Activated CD8-positive, alpha-beta T cell treated with anti-CD3 and anti-CD28 coated beads, Interleukin-2, amount 10 ng/mL, durations not matched to agents 7 days and 5 days (primary cell): ENCODE measurements at places on chromosomes 7 and 10.
A peak's percentile ranks its signal among the peaks of the same experiment; 100 is the strongest.

DNA sequence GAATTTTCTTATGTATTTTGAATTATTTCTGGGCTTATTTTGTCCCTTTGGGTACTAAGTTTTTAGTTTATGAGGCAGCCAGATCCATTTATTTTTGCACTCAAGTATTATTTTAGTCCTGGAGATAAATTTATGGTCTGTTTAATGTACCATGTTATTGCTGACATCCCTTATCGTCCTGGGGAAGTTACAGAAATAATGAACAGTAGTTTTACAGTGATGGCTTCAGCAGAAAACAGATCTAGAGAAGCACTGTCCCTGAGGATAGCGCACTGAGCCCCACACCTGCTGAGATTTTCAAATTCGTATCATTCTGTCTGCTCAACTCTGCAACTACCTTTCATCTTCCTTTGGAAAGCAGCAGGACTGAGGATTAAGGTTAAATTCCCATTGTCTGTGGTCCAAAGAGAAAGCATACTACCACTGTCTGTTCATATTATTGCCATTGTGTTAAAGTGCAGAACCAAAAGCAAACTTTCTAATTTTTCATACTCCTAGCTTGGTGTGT lies 168.3 kb downstream of the SNX13 start:
- H3K4me3 ChIP-seq = no peak overlapping the region
- H3K36me3 ChIP-seq = no peaks in the 10 kb centered on the region
- no peaks in the 10 kb centered on the region for H3K27me3 ChIP-seq
- no peak overlapping the region for H3K27ac ChIP-seq

DNA sequence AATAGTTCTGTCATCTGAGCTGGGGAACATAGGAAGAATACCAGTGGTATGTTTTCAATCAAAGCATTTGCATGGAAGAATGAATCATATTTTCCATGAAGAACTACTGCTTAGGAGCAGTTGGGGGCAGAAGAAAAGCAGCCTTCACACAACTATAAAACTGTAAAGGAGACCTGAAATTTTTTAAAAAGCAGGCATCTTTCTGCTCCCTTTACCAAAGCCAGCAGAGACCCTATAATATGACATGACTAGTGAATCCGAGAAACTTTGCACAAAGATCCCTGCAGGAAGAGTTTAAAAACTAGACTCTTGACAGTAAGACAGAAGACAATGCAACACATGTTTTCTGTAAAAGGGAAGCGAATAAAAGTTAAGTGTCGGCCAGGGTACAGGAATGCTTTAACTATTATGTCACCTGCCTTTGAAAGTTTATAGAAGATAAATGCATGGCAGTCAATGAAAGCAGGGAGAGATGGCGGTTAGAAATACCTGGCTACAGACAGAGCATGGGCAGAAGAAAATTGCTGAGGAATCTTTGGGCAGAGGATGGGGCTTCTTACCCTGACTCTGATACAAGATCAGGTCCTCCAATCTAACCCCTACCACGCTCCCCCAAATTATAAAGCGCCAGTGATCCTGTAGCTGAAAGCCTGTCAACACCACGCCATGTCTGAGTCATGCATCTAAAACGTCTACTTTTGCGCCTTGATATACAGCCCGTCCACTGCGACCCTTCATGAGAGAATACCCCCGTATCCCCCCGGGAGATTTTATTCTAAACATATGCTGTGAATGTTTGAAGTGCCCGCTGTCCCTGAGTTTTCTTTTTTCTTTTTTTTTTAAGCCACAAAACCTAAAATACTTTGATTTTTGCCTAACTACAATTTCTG lies 93.1 kb downstream of the GLI3 start:
- H3K27ac ChIP-seq = no peak overlapping the region
- DNase-seq = no peak
- H3K27me3 ChIP-seq = peaks cover 5% of the 10 kb centered on the region
- H3K36me3 ChIP-seq = no peaks in the 10 kb centered on the region

- peaks cover 73% of the 10 kb centered on the region for H3K36me3 ChIP-seq
- peak; percentile 32 for DNase-seq
- no peaks in the 10 kb centered on the region for H3K27me3 ChIP-seq
- H3K4me1 ChIP-seq = peaks cover 37% of the 10 kb centered on the region
- H3K27ac ChIP-seq = peak overlapping the region; percentile 99
Observed at GRCh38 chr7:620056-620455, 100.4 kb upstream of the PDGFA start.

DNA sequence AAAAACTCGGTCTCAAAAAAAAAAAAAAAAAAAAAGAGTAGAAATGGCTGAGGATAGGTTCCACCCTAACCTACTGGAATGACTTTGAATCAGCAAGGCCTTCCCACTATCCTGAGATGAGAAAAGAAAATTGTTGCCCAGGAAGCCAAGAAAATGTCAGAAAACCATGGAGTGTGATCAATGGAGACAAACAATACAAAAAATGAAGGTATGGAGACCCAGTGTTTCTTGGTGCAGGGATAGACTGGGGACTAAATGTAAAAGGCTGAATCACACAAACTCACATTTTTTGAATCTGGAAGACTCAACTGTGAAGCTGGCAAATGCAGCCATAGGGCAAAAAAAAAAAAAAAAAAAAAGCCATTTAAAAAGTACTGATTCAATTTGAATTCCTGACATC lies 364.3 kb upstream of the ANKRD30A start:
- H3K27ac ChIP-seq = no peak overlapping the region
- H3K4me1 ChIP-seq = no peaks in the 10 kb centered on the region
- no peaks in the 10 kb centered on the region for H3K27me3 ChIP-seq

DNA sequence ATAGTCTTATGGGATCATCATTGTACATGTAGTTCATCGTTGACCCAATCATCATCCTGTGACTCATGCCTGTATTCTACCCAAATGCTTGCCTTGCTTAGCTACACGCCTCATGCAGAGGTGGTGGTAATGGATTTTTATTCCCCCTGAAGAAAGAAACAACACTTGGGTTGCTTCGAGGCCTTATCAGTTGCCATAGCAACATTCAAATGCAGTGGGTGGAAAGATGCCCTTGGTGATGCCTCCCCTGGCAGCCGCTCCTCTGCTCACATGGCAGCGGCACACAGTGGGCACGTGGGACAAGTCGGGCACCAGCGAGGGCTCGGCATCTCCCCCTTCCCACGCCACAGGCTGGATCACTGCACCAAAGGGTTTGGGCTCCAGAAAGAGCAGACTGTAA lies 54.0 kb upstream of the NMT2 start:
- H3K27ac ChIP-seq = no peak overlapping the region
- H3K36me3 ChIP-seq = peaks cover 11% of the 10 kb centered on the region
- H3K4me3 ChIP-seq = no peak overlapping the region
- no peaks in the 10 kb centered on the region for H3K27me3 ChIP-seq

DNA sequence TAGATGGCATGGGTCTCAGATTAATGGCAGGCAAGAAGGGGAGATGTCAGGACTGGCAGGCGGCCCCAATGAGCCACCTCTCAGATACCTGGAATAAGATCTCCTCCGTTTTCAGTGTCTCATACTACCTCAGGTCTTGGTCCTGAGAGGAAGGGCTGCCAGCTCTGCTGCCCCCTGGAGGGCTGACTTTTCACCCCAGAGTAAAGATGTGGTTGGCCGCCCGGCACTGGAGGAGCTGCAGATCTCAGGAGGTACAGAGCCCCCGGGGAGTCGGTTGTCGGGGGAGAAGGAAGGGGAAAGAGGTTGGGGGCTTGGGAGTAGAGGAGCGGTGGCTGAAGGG lies 642 bp upstream of the COL13A1 start:
- H3K27me3 ChIP-seq = peaks cover 66% of the 10 kb centered on the region
- peak; percentile 65 for DNase-seq
- H3K36me3 ChIP-seq = no peaks in the 10 kb centered on the region
- no peak overlapping the region for H3K27ac ChIP-seq
- no peak overlapping the region for H3K4me3 ChIP-seq
- H3K4me1 ChIP-seq = peaks cover 14% of the 10 kb centered on the region

GRCh38 chr10:35165136-35165535 lies 38.5 kb downstream of the CREM start:
- H3K36me3 ChIP-seq = peaks cover 18% of the 10 kb centered on the region
- no peak overlapping the region for H3K4me3 ChIP-seq
- H3K27ac ChIP-seq = no peak overlapping the region
- H3K4me1 ChIP-seq = peaks cover 6% of the 10 kb centered on the region
- no peak for DNase-seq

DNA sequence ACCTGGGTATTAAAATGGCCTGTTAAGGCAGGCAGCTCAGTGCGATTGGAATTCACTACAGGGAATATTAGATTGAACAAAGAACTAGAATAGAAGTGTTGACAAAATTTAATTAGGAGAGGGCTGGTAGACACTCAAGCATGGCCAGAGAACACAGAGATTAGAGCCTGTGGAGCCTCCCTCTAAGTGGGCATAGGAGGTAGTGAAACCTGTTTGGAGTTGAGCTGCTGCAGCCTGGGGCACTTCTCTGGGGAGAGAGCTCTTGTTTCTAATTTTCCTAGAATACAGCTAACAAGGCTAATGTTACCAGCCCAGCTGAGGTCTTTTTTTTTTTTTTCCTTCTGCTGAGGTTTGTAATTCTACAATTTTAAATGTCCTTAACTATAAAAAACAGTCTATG lies 46.4 kb downstream of the TMEM168 start:
- H3K4me1 ChIP-seq = no peaks in the 10 kb centered on the region
- no peaks in the 10 kb centered on the region for H3K36me3 ChIP-seq
- no peaks in the 10 kb centered on the region for H3K27me3 ChIP-seq

DNA sequence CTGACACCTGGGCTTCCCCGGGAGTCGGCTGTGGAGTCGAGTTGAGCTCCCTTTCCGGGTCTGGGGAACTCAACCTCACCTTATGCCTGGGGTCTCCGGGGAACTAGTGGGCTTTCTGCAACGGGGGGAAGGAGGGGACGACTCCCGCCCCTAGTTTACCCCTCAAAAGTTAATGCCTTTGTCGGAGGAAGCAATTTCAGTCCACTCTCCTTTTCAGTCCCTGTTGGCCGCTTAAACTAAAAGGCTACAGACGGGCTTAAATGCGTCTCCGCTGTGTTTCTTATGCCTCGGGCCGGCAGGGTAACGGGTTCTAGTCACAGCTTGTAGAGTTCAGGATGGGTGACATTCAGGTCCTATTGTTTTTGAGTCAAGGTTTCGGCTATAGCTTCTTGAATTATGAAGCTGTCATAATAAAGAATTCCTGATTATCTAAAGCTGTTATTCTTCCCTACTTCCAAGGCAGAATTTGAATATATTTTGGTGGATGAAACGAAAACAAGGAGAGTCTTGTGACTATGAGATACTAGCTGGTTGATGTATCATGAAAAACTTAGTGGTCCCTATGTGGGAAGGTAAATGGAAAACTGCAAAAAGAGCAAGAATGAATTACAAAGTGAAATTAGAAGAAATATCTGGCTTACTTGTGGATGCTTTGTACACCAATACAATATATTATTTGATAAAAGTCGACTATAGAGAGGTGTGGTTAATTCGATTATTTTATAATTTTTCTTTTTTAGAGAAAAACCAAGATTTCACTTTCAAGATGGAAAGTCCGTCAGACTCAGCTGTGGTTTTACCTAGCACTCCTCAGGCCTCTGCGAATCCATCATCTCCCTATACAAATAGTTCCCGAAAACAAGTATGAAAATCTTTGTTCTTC lies 495 bp downstream of the SFR1 start:
- peaks cover 7% of the 10 kb centered on the region for H3K27me3 ChIP-seq
- peaks cover 16% of the 10 kb centered on the region for H3K36me3 ChIP-seq
- peak overlapping the region; percentile 93 for H3K4me3 ChIP-seq
- no peak for DNase-seq
- H3K4me1 ChIP-seq = peaks cover 27% of the 10 kb centered on the region

DNA sequence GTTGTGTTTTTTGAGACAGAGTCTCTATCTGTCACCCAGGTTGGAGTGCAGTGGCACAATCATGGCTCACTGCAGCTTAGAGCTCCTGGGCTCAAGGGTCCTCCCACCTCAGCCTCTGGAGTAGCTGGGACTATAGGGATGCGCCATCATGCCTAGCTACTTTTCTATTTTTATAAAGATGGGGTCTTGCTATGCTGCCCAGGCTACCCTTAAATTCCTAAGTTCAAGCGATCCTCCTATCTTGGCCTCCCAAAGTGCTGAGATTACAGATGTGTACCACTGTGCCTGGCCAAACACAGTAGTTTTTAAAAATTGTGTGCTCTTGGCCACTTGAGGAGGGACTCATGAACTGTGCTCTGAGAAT lies 10.6 kb upstream of the TLX1 start:
- peaks cover 59% of the 10 kb centered on the region for H3K27me3 ChIP-seq
- no peaks in the 10 kb centered on the region for H3K36me3 ChIP-seq
- peaks cover 27% of the 10 kb centered on the region for H3K4me1 ChIP-seq
- DNase-seq = no peak
- peak overlapping the region; percentile 78 for H3K27ac ChIP-seq
